Upper lobe of left lung (tissue), 6 donors: ENCODE measurements at places on chromosomes 2 and 18. TPM values are rescaled to one million over a fixed set of nuclear protein-coding genes. Genes with fewer than 3 reads are reported as not detected.

Gene NBAS
- 75.5 TPM for total RNA-seq

Gene UGT1A5
- 1.0 TPM for total RNA-seq

Gene SYT4
- total RNA-seq = 0.17 TPM

Gene EPHA4
- 9.5 TPM for total RNA-seq

Gene CRACDL
- 33.4 TPM for total RNA-seq

Gene SCN2A
- total RNA-seq = 1.2 TPM

Gene STK39
- total RNA-seq = 7.9 TPM

Gene GALNT5
- 23.0 TPM for total RNA-seq

Gene VWA3B
- 5.2 TPM for total RNA-seq

Gene ABCG8
- total RNA-seq = not detected

Gene CFAP53
- 0.34 TPM for total RNA-seq

Gene LYPD1
- 1.4 TPM for total RNA-seq

Gene SEH1L
- 18.4 TPM for total RNA-seq

Gene DNAH6
- total RNA-seq = 0.37 TPM

Gene PLEKHH2
- 34.8 TPM for total RNA-seq

Gene MOCOS
- 4.6 TPM for total RNA-seq

Gene ICOS
- total RNA-seq = 0.22 TPM

Gene CTAGE1
- total RNA-seq = not detected

Gene AGXT
- not detected for total RNA-seq

Gene PSMA8
- total RNA-seq = not detected

Gene VAMP5
- total RNA-seq = 39.8 TPM

Gene MPP4
- total RNA-seq = 0.13 TPM

Gene FZD7
- total RNA-seq = 2.6 TPM

Gene ASXL3
- 1.4 TPM for total RNA-seq

Gene PFN4
- not detected for total RNA-seq

Gene SATB2
- total RNA-seq = 2.2 TPM

Gene TSHZ1
- total RNA-seq = 15.8 TPM

Gene SLC25A52
- total RNA-seq = not detected

Gene KLHL41
- 1.7 TPM for total RNA-seq

Gene PTRHD1
- 31.1 TPM for total RNA-seq

Gene SCN1A
- 13.0 TPM for total RNA-seq

Gene UGT1A7
- total RNA-seq = not detected

Gene SFTPB
- 39,298 TPM for total RNA-seq

Gene OTOS
- not detected for total RNA-seq

Gene RESP18
- total RNA-seq = not detected

Gene CGREF1
- total RNA-seq = not detected

Gene MEIS1
- 28.9 TPM for total RNA-seq

Gene TMEFF2
- total RNA-seq = not detected

Gene DSG4
- total RNA-seq = not detected

Gene MEP1B
- not detected for total RNA-seq

Gene DAW1
- total RNA-seq = 7.3 TPM

Gene PAIP2B
- total RNA-seq = 7.3 TPM

Gene CD207
- total RNA-seq = 2.2 TPM

Gene CENPA
- total RNA-seq = 8.4 TPM

Gene RHOB
- 461 TPM for total RNA-seq

Gene KCNG2
- total RNA-seq = not detected

Gene MC2R
- total RNA-seq = not detected

Gene RBM44
- total RNA-seq = 0.44 TPM

Gene GKN2
- 11.2 TPM for total RNA-seq

Gene DOK6
- total RNA-seq = 4.4 TPM

Gene EEF1B2
- 390 TPM for total RNA-seq

Gene NOL4
- total RNA-seq = not detected

Gene RBFA
- total RNA-seq = 19.2 TPM

Gene ODC1
- 223 TPM for total RNA-seq

Gene SLC5A7
- 0.98 TPM for total RNA-seq

Gene RAD51AP2
- total RNA-seq = not detected
